SJCRH30 (cell line): ENCODE measurements at places on chromosomes 2 and 18.
A peak's percentile ranks its signal among the peaks of the same experiment; 100 is the strongest.

DNA sequence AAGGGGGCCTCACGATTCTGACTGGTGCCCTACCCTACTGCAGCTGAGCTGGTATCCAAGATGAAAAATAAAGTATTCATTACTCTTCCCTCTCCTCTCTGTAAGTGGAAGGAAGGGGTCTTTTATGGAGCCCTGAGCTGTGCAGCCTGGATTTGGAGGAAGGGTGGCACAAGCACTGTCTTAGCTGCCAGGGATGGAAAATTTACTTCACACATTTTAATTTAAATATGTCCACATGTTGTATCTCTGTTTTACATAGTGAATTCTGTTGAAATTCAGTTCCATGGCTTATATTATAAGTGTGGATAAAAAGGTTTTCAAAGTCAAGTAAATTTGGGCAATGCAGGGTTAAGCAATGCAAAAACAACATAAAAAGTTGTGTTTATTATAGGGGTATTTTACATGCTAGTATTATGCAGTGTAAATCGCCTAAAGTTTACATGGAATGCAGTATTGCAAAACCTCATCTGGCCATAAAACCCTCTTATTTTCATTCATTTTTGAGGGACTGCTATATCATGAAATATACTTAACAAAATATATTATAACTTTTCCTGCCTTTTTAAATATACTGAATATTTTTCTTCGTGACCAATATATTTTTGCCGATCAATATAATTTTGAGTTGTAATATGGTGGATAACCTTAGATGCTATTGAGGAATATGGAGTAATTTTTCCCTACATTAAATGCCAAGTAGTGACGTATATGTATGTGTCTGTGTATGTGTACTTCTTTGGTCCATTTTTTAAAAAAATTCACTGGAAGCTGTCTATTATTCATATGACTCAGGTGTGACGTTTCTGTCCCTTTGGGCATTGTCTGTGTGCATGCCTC lies 333.9 kb upstream of the CYRIA start:
- no peak for DNase-seq

GRCh38 chr2:174121612-174122011 lies 126.7 kb downstream of the OLA1 start:
- no peak for DNase-seq

DNA sequence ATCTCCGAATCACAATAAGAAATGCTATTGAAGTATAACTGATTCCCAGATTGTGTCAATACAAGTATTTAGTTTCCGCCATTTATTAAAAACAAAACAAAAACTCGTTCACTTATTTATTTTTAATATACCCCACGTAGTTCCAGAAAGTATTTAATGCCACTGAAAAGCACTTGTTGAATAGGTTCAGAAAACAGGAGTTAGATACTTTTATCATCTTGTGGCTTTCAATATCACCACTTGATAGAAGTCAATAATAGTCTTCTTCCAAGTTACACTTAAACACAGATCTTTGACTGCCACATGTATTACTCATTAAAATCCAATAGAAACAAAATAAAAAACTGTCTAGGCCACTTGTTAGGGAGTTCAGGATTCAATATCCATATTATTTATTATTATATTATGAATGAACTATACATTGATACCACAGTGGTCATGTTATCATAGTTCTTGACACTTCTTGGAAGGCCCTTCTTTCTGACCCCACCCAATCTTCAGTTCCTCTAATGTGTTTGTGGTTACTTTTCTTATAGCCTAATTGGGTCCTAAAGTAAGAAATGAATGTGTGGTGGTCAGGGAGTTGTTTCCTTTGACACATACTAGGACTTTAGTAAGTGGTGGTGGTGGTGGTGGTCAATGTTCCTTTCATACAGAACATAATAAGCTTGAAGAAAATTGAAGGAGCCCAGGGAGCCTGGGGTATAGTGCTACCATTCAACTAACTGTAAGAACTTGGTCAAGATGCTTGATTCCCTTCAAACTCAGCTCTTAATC lies 221.3 kb upstream of the ITGA4 start:
- no peak for DNase-seq

GRCh38 chr2:30565851-30566358 lies 118.9 kb downstream of the LCLAT1 start:
- peak; percentile 17 for DNase-seq

GRCh38 chr2:28390746-28391563 lies 1.7 kb upstream of the FOSL2 start:
- peak; percentile 70 for DNase-seq

DNA sequence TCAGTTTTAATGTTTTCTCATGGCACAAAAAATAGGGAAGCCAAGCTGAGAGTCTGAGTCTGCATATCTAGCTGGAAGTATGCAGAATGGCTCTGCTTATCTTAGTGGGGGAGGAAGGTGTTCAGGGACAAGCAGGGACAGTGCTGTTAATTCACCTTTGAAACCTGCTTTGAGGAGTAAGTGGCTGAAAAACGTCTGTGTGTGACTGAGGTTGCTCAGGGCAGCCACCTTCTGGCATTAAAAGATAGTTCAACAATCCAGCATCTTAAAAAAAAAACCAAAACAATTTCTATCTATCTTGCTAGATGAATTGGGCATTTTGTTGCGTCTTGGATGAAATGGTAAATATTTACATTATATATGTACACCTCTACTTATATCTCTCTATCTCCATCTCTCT lies 2.0 kb upstream of the TRPM8 start:
- peak; percentile 13 for DNase-seq

DNA sequence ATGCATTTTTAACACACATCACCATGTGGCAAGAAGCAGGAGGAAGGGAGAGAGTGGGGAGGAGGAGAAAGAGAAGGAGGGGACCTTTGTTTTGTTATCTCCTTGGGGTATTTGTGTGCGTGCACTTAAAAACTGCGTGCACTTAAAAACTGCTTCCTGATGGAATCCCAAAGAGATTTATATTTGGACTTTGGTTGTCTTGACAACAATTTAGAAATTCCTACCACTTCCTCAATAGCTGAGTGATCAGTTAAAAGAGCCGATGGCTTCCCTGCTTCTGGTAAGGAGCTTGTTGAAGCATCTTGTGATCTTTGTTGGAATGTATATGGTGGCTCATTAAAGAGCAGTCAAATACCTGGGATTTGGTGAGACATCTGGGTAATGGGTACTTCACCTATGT lies 4.5 kb downstream of the RAB31 start:
- DNase-seq = no peak

GRCh38 chr2:96863575-96864342 lies 5.9 kb upstream of the ANKRD39 start:
- peak; percentile 1 for DNase-seq

GRCh38 chr18:79806976-79807841 lies 9.5 kb downstream of the KCNG2 start:
- DNase-seq = no peak

- no peak for DNase-seq
Observed at GRCh38 chr2:99825630-99826029, 316.8 kb downstream of the AFF3 start.

DNA sequence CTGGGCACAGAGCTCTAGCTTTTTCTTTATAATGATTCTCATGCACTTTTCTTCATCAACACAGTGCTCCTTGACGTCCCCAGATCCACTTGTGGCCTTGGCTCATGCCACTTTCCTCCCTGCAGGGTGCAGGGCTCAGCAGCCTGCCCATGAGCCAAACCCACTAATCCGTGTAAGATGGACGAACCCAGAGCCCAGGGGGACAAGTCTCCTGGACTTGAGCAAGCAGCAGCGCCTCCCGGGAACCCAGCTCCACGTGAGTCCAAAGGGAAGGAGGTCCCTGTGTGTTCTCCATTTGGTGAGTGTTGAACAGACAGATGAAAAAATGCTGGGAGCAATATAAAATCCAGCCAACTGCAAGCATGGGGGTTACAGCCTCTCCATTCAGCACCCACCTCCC lies 470.6 kb upstream of the HS6ST1 start:
- DNase-seq = no peak

DNA sequence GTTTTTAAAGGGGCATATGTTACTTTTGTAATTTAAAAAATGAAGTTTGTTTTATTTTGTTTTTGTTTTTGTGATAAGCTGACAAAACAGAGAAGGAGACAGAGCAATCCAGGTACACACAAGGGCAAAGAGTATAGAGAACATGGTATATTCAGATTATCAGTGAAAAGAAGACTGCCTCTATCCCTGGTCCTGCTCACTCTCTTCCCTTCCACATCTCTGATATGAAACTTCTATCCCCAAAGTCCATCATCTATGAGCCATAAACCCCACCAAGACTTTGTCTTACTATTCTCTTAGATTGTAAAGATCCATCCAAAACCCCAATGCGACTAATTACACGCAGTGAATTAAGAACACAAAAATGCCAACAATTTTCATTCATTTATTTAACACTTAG lies 16.6 kb downstream of the ROCK2 start:
- DNase-seq = no peak

DNA sequence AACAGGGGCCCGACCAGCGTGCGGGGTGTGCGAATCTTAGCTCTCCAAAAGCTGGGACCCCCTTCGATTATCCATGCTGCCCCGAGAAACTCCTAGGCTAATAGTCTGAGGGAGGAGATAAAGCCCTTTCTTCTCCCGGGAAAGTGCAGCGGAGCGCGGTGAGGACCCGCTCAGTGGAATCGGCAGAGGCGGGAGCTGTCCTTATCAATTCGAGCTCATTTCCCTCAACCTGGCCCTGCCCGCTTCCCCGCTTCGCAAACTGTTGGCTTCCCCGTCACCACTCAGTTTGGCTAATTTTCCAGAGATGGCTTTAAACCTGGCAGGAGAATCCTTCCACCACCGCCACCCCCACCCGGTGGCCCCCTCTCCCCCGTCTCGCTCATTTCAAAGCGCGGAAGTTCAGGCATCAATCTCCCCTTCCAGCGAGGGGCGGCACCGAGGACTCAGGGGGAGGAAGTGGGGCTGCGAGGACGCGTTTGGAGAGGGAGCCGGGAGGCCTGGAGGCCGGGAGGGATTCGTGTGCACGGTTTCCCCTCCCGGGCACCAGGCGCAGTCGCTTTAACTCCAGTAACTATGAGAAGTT lies 1.6 kb downstream of the KLHL14 start:
- DNase-seq = peak; percentile 15
